ENCODE measurements at places on chromosomes 5 and 9.

GRCh38 chr5:18984559-18985080, 1003.4 kb downstream of the CDH18 start:
- DNase-seq: no peak

DNA sequence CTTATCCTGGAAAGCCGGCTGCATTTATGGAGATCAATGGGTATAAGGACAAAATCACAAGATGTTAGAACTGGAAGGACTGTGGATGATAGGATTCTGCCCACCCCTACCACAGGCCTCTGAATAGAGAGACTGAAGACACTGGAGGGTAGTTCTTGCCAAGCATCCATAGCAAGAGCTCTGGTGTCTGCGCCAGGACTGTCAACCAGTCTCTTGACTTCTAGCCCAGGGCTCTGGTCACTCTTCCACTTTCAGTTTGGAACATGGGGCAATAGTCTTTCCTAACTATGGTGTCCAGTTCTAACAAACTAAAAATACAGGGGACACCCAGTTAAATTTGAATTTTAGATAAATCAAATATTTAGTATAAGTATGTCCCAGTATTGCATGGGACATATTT, 23.4 kb downstream of the LARP1 start:
- no peak for DNase-seq

GRCh38 chr5:38755181-38755580, 90.6 kb upstream of the OSMR start:
- no peak for DNase-seq

- DNase-seq: no peak
Measured at GRCh38 chr5:314676-315487, 6.6 kb upstream of the AHRR start.

DNA sequence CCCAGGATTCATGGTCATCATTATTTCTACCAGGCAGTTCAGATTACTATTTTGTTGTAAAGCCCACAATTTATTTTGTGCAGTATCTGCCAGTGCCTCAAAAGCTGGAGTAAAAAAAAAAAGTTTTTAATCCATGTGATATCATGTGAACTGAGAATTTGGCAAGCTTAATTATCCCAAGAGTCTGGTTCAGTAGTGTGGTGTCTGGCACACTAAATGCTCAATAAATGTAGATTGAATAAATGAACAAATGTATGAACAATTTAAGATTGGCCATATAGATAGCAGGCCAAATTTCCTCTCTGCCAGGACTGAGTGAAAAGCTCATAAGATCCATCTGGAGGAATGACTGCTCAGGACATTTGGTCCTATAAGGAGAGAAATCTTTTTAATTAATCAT, 533.0 kb downstream of the TLE1 start:
- no peak for DNase-seq

- DNase-seq: no peak
Measured at GRCh38 chr5:95331358-95331757, 46.5 kb upstream of the MCTP1 start.

DNA sequence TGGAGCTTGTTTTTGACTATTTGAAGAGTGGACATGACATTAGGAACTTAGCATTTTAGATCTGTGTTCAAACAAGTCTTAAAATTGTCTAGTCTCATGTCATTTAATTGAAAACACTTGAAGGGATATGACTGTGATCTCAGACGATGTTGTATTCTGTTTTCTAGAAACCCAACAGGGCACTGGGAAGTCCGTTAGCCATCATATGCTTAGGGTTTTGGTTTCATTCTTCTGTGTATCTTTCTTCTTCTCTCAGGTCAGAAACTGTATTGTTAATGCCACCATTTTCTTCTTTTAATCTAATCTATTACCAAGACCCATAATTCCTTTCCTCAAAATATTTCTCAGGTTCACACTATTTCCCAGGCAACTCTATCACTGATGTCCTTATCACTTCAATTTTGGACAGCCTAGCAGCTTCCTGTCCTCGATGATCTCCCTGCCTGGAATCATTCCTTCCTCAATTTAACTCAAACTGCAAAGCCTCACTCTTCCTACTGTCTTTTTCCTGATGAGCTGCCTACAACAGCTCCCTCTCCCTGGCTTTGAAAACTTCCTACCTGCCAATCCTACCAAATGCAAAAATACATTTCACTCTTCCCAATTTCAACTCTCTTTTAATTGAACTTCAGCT, 77.7 kb downstream of the MEF2C start:
- no peak for DNase-seq
